ENCODE measurements at places on chromosomes 1 and 21. TPM values are rescaled to one million over a fixed set of nuclear protein-coding genes. Genes with fewer than 3 reads are reported as not detected.

The NASP gene
- 153 TPM for polyA plus RNA-seq

- no peak for DNase-seq
These were observed 7.7 kb downstream of the ZBTB21 start for GRCh38 chr21:42002421-42002958.

- no peak for DNase-seq
These were observed 106.8 kb downstream of the TOMM20 start for GRCh38 chr1:235021815-235022214.

The CRYAA gene
- polyA plus RNA-seq: not detected

DNA sequence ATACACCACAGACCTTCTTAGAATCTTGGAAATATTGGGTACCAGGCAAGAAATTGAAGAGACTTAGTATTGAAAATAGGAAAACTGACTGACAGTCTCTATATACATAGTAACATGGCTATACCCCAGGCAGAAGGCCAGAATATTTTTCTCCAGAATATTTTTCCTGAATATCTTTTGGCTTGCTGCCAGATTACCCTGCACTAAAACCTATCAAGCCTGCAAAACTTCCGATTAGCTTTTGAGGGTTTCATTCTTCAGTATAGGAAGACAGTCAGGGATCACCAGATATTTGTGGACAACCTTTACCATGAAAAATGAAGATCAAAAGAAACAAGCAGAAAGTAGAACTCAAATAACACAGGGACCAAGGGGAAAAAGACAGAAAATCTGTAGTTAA lies 187.9 kb downstream of the LRRC7 start:
- no peak for DNase-seq

DNA sequence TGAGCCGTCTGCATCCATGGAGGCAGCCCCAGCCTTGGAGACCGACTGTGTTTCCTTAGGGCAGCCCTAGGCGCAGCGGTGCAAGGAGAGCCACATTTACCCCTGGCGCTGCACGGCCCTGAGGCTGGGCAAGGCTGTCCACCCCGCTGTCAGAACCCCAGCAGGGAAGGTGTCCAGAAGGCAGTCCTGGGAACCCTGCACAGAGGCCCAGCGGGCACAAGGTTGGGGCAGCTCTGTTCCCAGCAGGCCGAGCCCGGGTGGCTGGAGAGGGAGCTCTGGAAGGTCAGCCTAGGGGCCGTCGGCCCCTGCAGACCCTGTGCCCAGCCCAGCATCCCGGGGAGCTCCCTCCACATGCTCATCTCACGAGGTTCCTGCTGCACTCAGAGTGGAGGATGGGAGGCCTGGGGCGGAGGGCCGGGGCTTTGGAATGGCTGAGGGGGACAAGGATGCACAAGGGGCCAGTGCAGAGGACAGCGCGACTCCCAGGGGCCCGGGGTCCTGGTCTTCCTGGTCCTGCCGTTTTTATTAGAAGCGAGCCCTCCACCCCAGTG lies 19.9 kb upstream of the SAMD11 start:
- no peak for DNase-seq

The PHC2 gene
- polyA plus RNA-seq: 58.2 TPM
